ENCODE measurements at places on chromosomes 11 and 22. TPM values are rescaled to one million over a fixed set of nuclear protein-coding genes. Genes with fewer than 3 reads are reported as not detected.

GRCh38 chr22:42330170-42330569 is 59.7 kb upstream of the TCF20 start:
- peaks cover 11% of the 10 kb centered on the region for H3K27me3 ChIP-seq
- no peak for DNase-seq
- no peaks in the 10 kb centered on the region for H3K4me1 ChIP-seq
- H3K4me3 ChIP-seq, result no peak overlapping the region
- H3K36me3 ChIP-seq, result no peaks in the 10 kb centered on the region
- no peak overlapping the region for H3K27ac ChIP-seq

DNA sequence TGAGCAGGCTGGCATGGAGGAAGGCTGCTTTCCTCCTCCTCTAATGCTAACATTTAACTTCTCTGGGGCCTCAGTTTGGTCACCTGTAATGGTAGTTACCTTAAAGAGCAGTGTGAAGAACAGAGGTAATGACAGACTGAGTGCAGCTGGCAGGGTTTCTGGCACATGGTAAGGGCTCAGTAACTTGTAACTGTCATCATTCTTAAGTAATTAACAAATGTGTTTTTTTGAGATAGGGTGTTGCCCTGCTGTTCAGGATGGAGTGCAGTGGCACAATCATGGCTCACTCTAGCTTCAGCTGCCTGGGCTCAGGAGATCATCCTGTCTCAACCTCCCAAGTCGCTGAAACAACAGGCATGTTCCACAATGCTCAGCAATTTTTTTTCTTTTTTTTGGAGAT is 242.0 kb upstream of the SYN3 start:
- no peak overlapping the region for H3K4me3 ChIP-seq
- H3K4me1 ChIP-seq, result no peaks in the 10 kb centered on the region
- H3K27me3 ChIP-seq, result no peaks in the 10 kb centered on the region
- peaks cover 6% of the 10 kb centered on the region for H3K36me3 ChIP-seq
- H3K27ac ChIP-seq, result no peak overlapping the region

GRCh38 chr11:129041611-129042018 is 98.9 kb upstream of the TP53AIP1 start:
- H3K4me1 ChIP-seq, result no peaks in the 10 kb centered on the region
- no peak overlapping the region for H3K4me3 ChIP-seq
- DNase-seq, result no peak
- H3K36me3 ChIP-seq, result no peaks in the 10 kb centered on the region
- no peaks in the 10 kb centered on the region for H3K27me3 ChIP-seq
- H3K27ac ChIP-seq, result no peak overlapping the region

DNA sequence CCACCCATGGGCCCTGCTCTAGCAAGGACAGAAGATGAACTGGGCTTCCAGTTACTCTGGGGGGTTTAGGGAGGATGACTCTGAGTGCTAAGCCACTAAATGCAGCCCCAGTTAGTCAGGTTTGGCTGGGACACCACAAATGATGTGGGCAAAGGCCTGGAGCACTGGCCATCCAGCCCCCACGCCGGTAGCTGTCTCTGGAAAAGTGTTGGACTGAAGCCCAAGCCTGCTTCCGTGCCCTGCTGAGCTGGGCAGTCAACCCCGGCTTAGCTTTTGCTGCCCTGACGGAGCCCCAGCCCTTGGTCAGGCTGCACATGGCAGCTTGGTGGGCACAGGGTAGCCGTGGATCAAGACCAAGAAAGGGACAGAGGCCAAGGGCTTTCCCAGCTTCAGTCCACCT is 5.7 kb upstream of the GSTP1 start:
- H3K27me3 ChIP-seq, result no peaks in the 10 kb centered on the region
- no peak overlapping the region for H3K4me3 ChIP-seq
- H3K4me1 ChIP-seq, result peaks cover 20% of the 10 kb centered on the region
- H3K27ac ChIP-seq, result no peak overlapping the region

DNA sequence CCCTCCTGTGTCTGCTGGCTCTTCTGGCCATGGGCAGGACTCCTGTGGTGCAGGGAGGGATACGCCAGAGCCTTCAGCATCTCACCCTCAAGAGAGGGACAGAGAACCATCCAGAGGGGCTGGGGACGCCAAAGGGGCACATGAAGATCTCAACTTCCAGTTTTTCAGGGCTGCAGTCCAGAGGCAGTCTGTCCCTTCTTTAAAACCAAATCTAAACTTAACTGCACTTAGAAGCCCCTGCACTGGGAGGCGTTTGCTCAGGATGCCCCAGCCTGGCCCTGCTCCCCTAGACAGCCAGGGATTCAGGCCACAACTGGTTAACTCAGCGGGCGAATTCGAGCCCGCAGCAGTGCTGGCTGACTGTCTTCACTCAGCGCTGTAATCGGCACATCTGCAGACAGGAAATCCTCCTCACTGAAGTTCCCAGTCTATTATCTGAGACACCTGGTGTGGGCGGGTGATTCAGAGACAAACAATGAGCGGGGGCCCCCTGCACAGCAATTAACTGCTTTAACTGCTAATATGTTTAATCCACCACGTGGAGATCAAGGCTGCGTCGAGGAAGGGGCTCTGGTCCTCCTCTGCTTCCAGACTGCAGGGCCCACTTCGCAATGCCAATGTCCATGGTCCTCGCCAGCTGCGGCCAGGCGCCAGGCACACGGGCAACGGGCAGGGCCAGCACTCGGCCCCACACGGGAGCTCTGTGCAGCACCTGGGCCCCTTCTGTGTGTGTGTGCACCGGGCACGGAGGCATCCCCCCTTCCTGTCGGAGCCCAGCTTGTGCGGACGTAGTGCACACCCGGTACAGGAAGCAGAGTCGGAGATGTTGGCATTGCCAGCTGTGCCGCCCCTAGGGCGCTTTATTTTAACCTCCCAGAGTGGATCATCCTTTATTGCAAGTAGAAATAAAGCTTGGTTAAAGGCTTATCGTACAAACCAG is 36.9 kb upstream of the GNB1L start:
- H3K27me3 ChIP-seq, result no peaks in the 10 kb centered on the region
- no peaks in the 10 kb centered on the region for H3K36me3 ChIP-seq
- H3K4me3 ChIP-seq, result no peak overlapping the region

Gene SLC22A6
- total RNA-seq, result not detected

Gene TSGA10IP
- total RNA-seq, result not detected

Gene MRGPRX3
- total RNA-seq, result 0.15 TPM

Data from left lung (tissue), 14 donors.